Suppressor macrophage treated with lipopolysaccharide for 1 hour (primary cell): ENCODE measurements at places on chromosomes 12 and 14.

- DNase-seq, result no peak
Observed at GRCh38 chr12:103530307-103531066, 34.7 kb upstream of the C12orf42 start.

DNA sequence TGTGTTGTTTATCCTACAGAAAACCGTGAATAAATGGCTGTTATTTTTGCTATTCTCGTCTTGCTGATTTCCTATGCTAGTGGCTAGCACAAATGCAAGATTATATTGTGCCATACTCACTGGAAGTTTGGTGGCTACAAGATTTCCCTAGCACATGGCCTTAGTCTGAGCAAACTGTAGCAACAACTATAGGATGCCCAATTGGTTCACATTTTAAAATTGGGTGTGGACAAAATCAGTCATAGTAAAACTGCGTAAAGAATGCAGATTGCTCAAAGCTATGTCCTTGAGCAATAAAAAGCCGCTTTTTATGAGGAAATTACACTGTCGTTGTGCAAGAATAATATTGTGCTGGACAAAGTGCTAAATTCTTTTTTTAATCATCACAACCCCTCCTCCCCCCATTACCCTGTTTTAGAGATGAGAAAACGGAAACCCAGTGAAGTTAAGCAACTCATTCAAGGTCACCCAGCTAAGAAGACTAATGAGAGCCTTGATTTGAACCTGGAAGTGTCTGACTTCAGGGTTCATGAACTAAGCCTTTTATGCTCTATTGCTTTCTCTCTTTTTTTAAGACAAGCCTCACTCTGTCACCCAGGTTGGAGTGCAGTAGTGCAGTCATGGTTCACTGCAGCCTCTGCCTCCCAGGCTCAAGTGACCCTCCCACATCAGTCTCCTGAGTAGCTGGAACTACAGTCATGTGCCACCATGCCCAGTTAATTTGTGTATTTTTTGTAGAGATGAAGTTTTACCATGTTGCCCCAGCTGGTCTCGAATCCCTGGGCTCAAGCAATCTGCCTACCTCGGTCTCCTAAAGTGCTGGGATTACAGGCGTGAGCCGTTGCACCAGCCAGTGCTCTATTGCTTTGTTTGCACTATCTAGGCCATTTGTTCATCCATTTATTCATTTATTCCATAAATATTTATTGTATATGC is 73.6 kb downstream of the SRGAP1 start:
- peak; percentile 97 for DNase-seq

DNA sequence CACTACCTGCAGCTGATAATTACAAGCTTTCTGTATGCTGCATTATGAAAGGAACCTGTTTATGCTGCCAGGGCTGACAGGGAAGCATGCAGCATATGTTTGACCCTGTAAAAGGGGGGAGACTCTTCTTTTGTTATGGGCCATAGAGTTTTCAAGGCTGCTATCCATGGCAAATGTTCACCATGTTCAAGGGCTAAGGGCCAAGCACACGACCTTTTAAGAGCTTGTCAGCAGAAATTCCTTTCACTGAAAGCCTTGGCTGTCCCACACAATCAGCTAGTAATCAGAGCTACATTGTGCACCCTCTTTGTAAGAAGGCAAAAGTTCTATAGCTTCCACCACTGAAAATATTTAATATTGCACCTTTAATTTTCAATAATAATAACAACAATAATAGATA is 74.2 kb upstream of the MBIP start:
- no peak for DNase-seq

DNA sequence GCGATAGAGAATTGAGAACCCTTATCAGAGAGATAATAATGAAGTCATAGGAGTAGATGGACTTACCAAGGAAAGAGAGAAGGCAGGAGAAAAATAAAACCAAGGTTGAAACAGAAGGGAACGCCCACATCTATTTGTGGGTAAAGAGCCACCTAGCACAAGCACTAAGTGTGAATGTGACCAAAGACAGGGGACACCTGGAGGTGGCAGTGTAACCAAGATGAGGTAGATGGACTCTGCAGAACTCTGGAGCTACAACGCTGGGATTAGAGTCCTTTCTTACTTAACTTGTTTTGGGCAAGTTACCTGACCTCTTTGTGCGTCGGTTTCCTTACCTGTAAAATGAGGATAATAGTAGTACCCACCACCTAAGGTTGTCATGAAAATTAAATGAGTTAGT is 101.9 kb downstream of the SLC5A8 start:
- DNase-seq, result no peak

DNA sequence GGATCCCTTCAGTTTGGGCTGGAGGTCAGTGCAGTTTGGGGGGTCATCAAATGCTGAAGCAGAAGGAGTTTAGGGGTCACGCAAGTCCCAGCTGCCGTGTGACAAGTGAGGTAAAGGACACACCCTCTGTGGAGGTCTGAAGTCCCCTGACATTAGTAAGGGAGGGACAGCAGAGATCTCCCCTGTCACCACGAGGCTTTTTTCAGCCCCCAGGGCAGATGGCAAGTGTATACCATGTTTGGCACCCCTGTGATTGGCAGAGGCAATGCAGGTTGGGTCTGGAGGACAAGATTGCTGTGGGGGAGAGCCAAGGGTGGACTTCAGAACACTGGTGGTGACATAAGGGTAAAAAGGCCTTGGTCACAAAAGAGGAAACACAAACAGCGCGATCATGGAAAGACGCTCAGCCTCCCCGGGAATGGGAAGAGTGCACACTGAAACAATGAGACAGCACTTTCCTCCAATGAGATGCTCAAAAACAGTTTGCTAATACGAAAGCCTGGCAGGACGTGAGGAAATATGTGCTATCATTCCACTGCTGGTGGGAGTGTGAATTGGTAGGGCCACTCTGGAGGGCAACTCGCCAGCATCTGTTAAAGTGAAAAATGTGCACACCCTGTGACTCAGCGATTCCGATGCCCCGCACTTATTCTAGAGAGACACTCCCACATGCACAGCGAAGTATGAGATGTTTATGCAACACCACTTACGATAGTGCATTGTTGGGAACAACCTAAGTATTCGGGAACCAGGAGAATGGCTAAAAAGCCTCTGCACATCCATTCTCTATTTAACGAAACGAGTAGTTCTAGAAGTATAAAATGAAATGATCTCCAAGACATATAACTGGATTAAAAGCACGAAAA is 14.4 kb upstream of the CD27 start:
- peak; percentile 89 for DNase-seq

GRCh38 chr12:96238336-96239047 is 44.3 kb downstream of the ELK3 start:
- no peak for DNase-seq

DNA sequence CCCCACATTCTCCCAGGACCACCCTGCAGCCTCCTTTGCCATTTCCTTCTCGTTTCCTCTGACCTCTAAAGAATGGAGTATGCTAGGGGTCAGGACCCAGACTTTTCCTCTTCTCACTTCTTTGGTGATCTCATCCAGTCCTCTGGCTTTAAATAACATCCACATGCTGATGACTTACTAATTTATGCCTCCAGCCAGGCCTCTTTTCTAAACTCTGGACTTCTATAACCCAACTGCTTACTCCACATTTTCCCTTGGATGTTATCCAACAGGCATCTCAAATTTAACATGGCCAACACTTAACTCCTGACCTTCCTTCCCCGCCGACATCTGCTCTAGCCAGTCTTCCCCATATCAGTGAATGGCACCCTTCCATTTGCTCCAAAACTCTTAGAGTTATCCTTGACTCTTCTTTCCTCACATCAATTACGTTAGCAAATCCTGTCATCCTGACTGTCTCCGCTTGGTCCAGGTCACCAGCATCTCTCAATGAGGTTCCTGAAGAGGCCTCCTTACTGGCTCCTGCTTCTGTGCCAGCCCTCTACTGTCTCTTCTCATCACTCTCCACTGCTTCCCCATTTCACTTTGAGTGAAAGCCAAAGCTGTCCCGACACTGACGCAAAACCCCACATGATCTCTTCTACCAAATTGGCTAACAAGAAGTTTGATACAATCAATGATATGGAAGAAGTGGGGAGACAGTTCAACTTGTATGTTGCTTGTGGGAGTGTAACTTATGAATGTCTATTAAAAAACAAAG is 42.7 kb downstream of the TMBIM6 start:
- DNase-seq, result peak; percentile 80

GRCh38 chr14:96040828-96041371 is 1.7 kb downstream of the C14orf132 start:
- DNase-seq, result no peak

DNA sequence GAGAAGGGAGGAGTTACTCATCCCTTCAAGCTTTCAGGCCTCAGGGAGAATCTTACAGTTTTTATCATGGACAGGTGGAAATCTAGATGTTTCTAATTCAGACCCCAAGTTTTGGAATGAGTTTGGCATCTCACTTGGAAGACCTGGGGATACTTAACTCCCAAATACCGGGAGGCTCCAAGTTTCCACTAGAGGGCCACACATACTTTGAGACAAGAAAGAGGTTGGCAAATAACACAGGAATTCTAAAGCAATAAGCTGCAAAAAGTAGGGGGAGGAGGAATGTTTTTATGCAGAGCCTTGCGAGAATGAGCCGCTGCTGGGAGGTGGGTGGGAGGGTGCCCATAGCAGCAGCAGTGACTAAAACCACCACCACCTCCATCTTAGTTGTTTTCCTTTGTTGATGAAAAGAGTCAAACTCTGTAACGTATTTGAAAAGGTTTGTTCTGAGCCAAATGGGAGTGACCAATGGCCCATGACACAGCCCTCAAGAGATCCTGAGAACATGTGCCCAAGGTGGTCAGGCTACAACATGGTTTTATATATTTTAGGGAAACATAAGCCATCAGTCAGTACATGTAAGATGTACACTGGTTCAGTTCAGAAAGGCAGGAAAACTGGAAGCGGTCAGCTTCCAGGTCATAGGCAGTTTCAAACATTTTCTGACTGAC is 34.2 kb upstream of the RNASE1 start:
- peak; percentile 62 for DNase-seq

DNA sequence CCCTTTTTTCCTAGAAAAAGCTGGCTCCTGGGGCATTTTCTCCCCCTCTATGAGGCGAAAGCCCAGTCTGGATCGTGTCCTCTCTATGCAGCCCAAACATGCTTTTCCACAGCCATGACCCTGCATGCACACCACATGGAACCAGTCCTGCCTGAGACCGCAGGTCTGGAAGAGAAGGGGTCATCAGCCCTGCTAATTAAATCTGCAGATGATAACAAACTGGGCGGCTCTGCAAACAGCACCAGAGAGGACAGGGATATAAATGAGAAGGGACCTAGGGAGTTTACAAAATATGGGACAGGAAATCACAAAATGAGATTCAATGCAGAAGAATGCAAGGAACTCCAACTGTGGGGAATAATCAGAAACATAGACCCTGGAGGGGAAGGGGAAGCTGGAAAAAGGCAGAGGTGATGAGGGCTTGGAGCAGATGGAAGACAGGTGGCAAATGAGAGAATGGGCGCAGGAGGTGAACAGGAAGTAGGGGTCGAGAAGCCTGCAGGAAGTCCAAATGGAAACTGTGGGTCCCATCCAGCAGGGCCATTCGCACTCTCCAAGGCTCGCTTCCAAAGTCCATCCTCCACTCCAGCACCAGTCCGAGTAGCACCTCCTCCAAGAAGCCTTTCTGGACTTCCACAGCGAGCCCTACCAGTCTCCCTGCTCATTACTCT is 76.3 kb downstream of the ANO2 start:
- DNase-seq, result no peak

DNA sequence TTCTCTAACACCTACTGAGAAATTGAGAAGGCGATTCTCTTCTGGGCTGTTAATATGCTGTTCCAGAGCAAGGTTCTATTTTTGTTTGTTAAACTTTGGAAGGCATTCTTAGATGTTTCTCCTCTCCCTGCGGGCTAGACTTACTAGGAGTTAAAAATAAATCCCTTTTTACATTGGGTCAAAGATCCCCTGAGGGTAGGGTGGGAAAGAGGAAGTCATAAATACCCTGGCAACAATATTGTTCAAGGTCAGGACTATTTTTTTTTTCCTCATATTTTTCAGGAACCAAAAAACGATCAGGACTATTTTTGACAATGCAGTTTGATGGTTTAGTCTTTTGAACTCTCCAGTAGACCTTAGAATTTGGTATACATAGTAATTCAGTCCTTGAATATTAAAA is 12.0 kb upstream of the SLC2A14 start:
- DNase-seq, result peak; percentile 48

DNA sequence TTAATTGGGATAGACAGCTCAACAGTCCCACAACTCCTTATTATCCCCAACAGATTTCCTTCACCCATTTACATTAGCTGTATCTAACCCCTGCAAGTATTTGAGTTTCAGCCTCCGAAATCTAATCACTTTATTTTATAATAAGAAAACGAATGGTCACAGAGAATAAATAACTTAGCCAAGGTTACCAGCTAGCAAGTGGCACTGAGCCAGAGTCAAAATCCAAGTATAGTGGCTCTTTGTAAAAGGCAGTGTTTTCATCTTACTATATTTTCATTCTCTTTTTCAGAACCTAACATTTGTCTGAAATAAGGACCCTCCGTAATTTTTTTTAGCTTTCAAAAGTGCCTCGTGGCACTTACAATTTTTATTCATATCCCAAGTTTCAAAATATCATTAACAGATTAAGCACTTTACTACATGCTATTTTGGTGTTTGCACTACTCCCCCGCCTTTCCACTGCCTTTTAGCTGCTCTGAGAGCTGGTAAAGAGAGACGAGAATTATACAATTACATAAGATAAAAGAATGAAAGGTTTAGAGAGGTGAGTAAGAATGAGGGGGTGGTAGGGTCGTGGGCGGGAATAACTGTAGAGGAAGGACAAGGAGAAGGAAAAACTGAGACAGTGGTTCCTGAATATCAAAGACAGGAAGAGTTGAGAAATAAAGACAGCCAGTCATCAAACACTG is 3.7 kb upstream of the USP15 start:
- DNase-seq, result peak; percentile 87

DNA sequence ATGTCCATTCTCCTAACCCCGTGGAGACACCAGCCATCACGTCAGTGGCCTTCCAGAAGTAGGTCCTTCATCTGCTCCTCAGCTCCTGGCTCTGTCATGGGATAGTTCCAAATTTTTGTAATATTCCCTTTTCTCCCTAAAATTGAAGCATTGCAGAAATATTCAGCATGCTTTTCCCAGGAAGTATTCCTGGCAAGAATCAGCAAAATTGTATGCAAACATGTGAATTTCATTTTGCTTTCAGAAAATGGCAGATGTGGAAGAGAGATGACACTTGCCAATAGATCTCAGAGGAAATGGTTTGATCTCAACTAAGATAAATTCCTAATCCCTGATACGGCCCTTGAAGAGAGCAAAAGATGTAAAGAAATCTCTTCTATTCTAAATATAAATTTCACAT is 298.9 kb downstream of the ITPR2 start:
- no peak for DNase-seq

- no peak for DNase-seq
Observed at GRCh38 chr14:31716208-31716607, 155.0 kb downstream of the NUBPL start.
